Amniotic epithelial cell (primary cell): ENCODE measurements at places on chromosomes 5 and 9.

GRCh38 chr5:41432481-41433253, 77.7 kb downstream of the PLCXD3 start:
- DNase-seq, result no peak

GRCh38 chr5:145237843-145238242, 597.3 kb downstream of the PRELID2 start:
- DNase-seq, result peak; percentile 73

GRCh38 chr9:36140086-36141084, 3.9 kb downstream of the GLIPR2 start:
- DNase-seq, result no peak

GRCh38 chr9:121503444-121503843, 3.8 kb upstream of the GGTA1 start:
- no peak for DNase-seq

GRCh38 chr9:37364751-37365360, 57.6 kb upstream of the GRHPR start:
- DNase-seq, result no peak

GRCh38 chr9:90801973-90802322, 329 bp downstream of the SYK start:
- no peak for DNase-seq

- no peak for DNase-seq
These were observed 1.5 kb downstream of the SYNPO start for GRCh38 chr5:150641824-150642566.

GRCh38 chr9:135858491-135859185, 48.7 kb downstream of the CAMSAP1 start:
- DNase-seq, result no peak

- no peak for DNase-seq
These were observed 69.3 kb upstream of the STC2 start for GRCh38 chr5:173397516-173397915.

GRCh38 chr5:83265318-83265717, 188.0 kb downstream of the XRCC4 start:
- DNase-seq, result peak; percentile 73

GRCh38 chr5:998246-999031, 10.2 kb upstream of the NKD2 start:
- DNase-seq, result no peak

- no peak for DNase-seq
These were observed 64.9 kb upstream of the STK32A start for GRCh38 chr5:147169901-147170300.

GRCh38 chr5:34608859-34609648, 47.1 kb upstream of the RAI14 start:
- peak; percentile 95 for DNase-seq

GRCh38 chr5:145068721-145069120, 766.4 kb downstream of the PRELID2 start:
- no peak for DNase-seq

DNA sequence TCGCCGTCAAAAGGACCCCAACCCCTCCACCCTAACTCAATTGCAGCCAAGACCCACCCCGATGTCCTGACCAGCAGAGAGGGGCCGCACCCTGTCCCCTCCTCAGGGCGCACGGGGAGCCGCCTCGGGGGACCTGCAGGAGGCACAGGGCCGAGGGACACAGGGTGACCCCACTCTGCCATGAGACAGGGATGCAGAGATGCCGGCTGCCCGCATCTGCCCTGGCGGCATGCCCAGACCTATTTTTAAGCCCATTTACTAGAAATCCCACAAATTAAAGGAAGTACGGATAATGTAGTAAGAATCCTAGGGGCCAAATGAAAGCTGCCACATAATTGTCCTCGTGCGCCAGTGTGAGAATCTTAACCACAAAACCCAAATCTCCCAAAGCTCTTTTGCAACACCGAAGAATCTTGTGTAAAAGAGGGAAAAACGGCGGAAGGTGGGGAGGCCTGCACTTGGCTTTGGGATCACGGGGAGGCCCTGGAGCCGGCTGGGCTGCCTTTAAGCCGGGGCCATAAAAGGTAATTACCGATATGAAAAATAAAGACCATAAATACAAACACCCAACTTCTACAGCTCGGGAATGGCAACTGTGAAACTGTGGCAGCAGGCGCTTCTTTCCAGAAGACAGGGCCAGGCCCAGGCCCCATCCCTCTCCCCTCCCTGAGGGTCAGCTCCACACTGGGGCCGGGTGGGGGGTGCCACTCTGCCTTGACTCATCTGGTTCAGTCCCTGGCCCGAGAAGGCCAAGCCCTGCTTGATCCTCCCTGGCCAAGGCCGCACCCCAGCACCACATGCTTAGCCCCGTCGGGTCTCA, 35.0 kb downstream of the NACC2 start:
- peak; percentile 92 for DNase-seq

GRCh38 chr5:115673596-115673995, 47.8 kb upstream of the TMED7 start:
- DNase-seq, result no peak

DNA sequence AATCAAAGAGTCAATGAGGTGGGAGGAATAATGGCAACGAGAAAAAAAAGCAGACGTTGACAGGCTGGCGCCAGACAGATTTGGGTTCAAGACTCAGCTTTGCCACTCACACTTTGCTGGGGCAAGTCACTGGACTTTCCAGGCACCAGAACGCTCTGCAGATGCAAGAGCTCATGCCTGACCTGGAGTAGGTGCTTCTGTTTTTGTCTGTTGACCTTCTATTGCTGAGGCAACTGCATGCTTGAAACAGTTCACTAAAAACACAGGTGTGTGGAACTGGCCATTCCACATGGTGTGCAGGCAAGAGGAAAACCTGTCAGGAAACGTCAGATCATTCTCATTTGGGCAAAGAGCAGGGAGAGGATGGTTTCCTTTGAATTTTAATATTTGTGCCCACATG, 161.2 kb upstream of the SMIM23 start:
- DNase-seq, result no peak

DNA sequence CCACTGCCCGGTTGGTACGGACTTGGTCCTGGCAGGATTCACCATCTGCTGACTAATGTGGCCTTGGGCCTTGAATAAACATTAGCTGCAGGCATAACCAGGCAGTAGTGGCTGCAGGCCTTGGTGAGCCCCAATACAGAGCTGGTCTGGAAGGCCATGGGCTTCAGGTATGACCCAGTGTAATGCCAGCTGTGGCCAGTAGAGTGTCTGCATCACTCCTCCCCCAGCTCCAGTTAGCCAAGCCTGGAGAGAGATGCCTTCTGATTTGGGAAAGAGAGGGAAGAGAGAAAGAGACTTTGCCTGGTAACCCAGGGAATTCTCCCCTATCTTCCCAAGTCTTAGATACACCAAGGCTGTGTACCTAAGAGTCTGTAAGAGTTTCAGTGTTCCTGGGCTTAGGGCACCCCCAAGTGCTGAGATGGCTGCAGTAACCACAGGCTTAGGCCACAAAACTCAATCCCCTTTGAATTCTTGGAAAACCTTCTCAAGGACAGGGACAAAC, 5.6 kb upstream of the C5 start:
- no peak for DNase-seq

DNA sequence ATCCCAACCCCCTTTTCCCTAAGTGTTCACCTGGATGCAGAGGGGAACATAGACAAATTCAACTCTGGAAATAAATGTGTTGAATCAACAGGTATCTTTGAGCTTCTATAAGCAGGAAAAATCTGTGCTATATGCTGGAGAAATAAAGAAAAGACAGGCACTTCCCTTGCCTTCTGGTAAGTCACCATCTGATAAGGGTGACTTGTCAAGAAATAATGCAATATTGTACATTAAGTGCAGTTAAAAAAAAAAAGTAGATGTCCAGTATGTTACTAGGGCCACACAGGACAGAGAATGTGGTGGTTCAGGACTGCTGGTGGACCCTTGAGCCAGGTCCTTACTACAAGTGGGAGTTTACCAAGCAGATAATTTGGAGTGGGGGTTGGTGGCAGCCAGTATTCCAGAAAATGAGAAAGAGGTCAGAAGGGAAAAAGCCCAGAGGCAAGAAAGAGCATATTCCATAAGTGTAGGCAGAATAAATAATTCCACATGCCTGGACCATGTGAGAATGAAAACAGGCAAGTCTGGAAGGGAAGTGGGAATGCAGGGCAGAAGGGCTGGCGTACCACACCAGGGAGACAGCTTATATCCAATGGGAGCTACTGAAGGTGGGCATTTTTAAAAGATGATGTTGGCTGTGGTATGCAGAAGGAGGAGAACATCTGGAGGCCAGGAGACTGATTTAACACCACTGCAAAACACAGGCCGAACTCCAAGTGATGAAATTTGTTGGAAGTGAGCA, 209.9 kb downstream of the SEMA5A start:
- DNase-seq, result no peak

DNA sequence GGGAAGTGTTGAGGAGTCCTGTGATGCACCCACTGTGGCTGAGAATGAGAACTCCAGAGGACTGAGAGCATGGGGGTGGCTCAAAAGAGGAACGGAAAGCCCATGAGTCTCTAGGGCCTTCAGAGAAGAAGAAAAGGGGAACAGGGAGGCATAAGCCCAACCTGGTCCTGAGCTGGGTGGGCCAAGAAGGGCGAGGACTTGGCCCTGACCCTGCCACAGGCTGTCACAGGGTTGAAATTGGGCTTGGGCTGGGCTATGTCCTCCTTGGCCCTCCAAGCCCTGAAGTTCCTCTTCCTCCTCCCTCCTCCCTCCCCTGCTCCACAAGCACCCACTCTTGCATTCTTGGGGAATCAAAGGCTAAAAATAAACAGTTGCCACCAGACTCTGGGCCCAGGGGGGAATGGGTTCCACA, 49.3 kb upstream of the PPARGC1B start:
- no peak for DNase-seq

DNA sequence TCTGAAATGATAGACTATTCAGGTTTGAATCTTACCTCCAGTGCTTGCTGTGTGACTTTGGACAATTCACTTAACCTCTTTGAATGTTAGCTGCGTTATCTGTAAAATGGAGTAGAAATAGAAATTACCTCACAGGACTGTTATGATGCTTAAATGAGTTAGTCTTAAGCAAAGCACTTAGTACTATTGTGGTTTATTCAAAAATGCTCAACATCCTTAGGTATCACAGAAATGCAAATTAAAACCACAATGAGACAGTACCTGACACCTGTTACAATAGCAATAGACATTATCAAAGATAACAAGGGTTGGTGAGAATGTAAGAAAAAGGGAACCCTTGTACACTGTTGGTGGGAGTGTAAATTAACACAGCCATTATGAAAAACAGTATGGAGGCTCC, 77.6 kb upstream of the FREM1 start:
- no peak for DNase-seq

- no peak for DNase-seq
These were observed 144.6 kb upstream of the MRPS30 start for GRCh38 chr5:44663991-44664710.

GRCh38 chr5:173997331-173997730, 8.4 kb downstream of the C5orf47 start:
- no peak for DNase-seq

- no peak for DNase-seq
These were observed 7.3 kb upstream of the NEUROG1 start for GRCh38 chr5:135543001-135543484.

DNA sequence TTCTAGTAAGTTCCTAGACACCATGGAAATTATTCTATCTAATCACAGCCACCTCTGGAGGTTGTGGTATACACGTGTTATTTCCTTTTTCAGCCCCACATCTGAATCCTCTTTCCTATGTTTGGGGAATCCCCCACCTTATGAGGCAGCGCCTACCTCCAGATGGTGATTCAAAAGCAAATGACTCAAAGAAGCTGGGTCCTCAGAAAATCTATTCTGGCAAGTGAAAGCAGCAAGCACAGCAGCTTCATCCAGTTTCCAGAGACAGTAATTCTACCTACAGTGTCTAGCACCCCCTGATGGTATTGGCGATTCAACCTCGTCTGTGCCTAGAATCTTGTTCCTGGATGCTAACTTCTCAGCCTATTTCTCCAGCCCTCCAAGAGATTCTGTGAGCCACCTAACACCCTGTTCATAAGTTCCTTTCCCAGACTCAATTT, 43.0 kb downstream of the STRBP start:
- DNase-seq, result peak; percentile 75

DNA sequence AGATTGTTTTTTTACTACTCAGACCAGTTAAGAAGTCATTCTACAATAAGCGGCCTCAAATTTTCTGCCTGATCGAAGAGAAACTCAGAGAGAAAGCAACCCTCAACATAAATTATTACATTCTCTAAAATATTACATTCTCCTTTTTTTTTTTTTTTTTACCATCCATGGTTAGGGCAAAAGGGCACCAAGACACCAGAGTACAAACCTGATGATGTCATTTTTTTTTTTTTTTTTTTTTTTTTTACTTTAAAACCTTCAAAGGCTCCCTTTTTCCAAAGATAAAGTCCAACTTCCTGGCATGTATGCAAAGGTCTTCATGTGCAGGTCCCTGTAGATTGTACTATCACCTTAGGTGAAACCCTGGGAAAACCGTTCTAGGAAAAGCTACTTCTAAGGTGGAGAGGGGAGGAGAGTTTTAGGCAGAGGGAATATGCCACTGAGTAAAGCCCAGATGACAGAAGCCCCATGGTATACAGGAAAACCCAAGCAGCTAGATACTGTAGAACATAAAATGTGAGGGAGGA, 104.4 kb downstream of the SSBP2 start:
- no peak for DNase-seq

DNA sequence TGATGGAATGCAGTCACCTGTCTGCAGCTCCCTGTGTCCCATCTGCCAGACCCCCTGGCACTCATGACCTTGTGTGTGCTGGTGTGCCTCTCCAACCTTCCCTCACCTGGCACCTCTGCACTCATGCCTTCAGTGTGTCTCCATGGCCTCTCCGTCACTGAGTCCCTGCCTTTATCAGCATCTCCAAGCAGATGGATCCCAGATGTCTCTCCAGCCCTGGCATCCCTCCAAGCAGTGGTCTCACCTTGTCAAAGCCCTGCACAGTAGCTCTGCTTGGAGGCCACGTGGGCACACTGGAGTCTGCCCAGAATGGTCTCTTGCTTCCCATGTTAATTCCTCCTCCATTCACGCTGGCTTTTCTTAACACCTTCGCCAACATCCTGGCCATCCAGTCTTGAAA, 84.8 kb downstream of the DAP start:
- DNase-seq, result no peak

- no peak for DNase-seq
These were observed 80.2 kb downstream of the PIK3R1 start for GRCh38 chr5:68295772-68296171.

GRCh38 chr9:76521906-76522305, 62.9 kb downstream of the GCNT1 start:
- DNase-seq, result no peak

DNA sequence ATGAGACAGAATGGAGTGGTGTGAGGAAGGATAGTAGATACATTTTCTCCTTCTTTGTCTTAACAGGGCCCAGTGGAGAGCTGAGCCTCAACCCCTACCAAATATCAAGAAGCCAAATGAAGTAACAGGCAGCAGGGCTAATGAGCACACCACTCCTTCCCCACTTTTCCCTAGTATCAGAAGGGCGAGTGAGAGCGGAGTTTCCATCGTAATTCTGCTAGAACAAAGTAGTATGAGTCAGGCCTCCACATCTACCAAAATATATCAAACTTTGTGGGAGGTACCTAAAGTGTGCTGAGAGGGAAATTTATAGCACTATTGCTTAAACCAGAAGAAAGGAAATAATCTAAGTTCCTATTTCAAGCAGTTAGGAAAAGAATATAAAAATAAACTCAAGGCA, 769.0 kb upstream of the RGMB start:
- DNase-seq, result peak; percentile 9
